AG10803 (cell line): ENCODE measurements at places on chromosomes 2 and 18.

GRCh38 chr2:217382794-217383193, 522.9 kb upstream of the TNP1 start:
- no peak for DNase-seq

GRCh38 chr18:74289137-74289536, 2.6 kb downstream of the CYB5A start:
- peak; percentile 56 for DNase-seq

DNA sequence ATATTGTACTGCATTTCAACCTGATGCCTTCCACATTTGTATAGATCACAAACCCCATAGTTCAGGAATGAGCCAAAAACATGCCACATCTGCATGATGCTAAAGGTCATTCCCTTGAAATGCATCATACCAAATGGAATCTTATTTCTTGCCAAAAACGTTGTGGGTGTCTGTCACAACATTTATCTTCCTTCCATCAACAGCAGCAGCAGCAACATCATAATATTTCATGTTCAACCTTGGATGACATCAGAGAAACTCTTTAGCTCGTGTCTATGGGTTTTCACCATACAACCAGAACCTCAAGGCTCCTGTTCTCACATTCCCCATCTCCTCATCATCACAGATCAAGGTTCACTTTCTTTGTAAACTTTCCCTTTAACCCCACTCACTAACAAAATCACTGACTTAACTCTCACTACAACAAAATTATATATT, 221.3 kb upstream of the CTAGE1 start:
- DNase-seq = peak; percentile 81

- no peak for DNase-seq
Observed at GRCh38 chr2:33730193-33730592, 131.1 kb upstream of the FAM98A start.

GRCh38 chr18:25253136-25253535, 98.8 kb downstream of the ZNF521 start:
- peak; percentile 31 for DNase-seq

DNA sequence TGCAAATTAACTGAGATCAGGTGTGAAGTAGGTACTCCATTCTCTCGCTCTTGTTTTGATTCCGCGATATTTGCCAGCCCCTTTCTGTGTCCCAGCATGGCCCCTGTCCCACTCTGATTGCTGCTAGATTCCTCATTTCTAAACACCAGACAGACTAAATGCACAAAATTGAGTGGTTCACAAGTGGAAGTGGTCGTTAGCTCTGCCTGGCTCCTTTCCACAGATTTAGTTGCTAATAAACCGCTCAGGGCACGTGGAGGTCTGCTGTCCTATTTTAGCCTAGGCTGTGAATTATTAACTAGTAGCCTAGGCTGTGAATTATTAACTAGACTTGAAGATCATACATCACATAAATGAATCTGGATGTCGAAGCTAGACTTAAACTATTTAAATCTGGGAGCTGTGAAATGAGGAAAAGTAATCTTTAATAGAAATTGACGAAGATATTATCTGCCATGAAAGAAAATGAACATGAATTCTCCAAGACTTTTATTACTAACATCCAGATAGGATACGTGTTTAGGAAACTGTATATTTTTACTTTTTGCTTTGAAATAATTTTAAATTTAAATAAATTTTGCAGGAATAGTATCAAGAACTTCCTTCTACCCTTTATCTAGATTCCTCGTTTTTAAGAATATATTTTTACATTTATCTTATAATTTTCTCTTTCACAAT, 3.7 kb downstream of the IL1RL2 start:
- DNase-seq = no peak

- DNase-seq = no peak
Observed at GRCh38 chr2:201992960-201993359, 40.7 kb upstream of the FZD7 start.

- DNase-seq = no peak
Observed at GRCh38 chr2:85143463-85144082, 10.4 kb downstream of the TCF7L1 start.

DNA sequence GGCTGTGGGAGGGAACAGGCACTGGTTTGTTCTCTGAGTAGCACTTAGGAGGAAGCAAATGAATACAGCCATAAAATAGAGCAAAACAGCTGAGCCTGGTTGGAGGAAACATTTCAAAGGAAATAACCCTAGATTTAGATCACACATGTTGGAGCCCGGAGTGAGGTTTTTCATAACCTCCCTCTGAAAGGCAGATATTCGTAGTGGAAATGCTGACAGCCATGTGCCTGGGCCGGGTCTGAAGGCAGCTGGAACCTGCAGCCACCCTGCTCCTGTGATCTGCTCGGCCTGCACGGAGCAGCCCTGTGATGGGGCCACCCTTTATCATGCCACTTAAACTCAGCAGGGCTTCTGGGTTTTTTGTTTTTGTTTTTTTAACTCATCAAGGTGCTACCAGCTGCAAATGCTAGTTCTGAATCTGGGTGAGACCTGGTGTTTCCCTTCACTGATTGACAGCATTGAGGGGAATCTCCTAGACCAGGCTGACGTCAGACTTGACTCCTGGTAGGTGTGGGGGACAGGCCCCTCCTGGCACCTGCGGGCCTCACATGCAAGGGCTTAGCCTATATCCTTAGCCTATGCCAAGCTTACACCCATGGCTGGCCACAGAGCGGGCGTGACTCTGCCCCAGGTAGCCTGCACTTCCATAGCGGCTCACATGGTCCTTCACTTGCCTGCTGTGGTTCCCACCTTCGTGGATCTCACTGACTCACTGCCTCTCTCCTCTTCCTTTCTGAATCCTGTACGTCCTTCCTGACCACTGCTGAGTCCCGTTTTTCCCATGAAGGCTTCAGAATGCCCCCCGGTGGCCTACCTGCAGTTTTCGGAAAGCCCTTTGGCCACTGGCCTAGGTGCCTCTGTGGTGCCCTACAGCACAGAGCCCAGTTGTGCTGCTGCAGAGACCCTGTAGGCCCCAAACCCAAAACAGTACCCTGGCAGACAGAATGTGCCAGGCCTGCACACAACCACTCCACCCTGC, 217.3 kb downstream of the SEPTIN10 start:
- no peak for DNase-seq
